ENCODE measurements at places on chromosomes 4 and X.

DNA sequence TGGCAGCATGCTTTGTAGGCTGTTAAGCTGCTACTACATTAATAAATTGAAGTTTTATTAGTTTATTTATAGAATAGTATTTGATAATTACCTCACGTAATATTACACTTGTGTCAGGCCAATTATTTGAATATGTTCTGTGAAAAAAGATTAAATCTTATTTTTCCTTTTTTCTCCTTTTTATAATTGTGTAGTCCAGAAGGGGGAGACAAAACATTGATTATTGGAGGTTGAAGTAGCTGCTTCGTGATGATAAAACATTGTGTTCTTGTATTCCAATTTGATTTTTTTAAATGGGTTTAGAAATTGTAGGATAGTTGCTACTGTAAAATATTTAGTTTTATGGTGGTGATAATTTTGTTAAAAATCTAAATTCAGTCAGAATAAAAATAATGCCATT, 85.7 kb downstream of the DIAPH2 start:
- no peak for DNase-seq

DNA sequence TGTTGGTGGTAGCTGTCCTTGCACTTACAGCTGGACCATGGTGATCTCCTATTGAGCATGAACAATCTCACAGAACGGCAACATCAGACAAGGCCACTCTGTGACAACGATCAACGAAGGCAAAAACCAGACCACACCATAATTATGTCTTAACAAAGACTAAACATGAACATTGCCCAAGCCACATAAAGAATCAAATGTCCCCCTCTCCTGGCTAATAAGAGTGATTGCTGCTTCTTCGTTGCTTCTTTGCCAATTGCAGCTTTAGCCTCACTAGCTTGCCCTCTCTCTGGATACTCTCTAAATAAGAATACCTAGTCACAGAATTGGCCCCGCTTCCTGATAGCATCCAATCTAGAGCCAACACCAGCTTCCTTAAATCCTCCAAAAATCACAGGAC, 41.5 kb upstream of the PGRMC1 start:
- DNase-seq, result no peak

DNA sequence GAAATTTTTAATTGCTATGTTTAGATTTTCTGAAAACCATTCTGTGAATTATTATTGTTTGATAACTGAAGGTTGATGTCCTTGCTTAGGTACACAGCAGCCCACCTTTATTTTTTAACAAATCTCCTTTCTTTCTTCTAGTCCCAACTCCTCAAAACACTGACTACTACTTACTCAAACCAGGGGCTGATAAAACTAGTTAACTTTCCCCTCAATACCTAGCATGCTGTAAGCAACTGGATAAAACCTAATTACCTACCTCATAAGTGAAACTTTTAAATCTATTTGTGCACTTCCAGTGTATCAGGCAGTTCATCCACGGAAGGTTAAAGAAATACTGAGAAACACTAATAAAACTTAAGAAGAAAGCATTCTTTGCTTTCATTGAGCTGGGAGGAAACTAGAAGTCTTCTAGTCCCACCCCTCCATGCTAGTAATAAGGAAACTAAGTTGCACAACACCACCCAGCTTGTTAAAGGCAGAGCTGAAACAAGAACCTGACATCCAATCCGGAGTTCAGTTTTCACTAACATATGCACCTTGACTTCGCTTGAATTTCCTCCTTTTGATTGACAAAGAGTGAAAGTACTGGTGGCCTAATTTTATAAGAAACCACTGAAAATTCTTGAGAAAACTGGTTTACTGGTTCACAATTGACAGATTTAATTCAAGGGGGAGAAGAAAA, 180.2 kb upstream of the TET2 start:
- peak; percentile 55 for DNase-seq

DNA sequence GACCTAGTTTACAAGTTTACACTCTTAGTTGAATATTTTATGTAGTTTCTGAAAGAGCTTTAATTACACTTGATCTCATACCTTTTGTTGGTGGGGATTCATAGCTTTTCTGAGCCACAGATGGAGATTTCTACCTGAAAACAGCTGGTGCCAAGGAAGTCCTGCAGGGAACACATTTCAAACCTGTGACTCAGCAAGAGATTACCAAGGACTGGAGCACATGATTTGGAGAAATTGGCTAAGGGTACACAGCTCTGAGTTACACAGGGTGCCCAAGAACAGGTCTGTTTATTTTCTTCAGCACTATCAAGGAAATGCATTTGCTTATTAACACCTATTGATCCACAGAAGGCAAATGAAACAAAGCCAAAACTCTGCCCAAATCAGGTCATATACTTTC, 691.5 kb downstream of the KCTD8 start:
- no peak for DNase-seq

- no peak for DNase-seq
Measured at GRCh38 chr4:112173593-112174558, 28.6 kb downstream of the FAM241A start.

DNA sequence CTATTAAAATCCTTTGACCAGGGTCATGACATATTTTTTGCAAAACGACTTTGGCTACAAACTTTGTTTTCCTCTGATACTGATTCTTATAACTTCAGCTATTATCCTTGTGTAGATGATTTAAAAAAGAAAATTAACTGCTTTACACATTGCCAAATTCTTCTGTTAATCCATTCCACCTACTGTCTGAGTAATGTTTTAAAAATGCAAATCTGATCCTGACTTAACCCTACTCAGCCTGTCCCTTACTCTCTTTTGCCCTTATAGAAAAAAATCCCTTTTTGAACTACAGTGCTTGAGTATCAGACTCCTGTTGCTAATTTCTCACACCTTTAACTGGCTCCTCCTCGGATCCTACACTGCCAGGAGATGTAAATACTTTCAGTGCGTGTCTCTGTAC, 723.1 kb downstream of the ADGRL3 start:
- DNase-seq, result no peak

DNA sequence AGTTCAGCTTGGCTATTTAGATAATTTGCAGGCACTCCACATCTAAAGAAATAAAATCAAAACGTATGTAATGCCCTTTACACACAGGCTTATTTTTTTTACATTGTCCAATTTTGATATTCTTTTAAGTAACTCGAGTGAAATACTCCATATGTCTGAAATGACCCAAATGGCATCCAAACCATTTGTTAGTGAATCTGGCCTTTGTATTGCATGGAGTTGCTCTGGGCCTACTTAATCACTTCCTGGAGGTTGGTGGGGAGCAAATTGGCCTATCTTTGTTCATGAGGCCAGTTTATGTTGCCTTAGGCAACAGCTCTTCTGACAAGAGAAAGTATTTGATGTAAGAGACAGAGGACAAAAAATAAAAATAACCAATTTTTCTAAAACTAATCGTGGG, 47.6 kb upstream of the TMEM131L start:
- DNase-seq, result no peak

DNA sequence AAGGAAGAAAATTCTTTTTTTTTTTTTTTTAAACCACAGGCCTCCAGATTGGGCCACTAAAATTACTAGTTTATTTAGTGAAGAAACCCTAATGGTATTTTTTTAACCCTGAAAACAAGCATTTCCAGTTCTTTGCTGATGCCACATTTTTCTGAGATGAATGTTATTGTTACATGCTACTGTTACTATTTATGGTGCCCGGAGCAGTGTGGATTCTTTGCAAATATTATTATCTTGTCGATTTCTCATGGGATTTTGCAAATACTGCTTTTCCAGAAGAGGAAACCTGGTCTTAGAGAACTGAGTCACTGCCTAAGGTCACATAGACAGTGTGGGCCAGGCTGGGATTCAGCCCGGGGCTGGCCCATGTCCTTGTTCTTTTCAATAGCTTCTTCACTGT, 8.7 kb upstream of the ALAS2 start:
- no peak for DNase-seq

- no peak for DNase-seq
Measured at GRCh38 chrX:7420717-7421116, 272.8 kb upstream of the PUDP start.

DNA sequence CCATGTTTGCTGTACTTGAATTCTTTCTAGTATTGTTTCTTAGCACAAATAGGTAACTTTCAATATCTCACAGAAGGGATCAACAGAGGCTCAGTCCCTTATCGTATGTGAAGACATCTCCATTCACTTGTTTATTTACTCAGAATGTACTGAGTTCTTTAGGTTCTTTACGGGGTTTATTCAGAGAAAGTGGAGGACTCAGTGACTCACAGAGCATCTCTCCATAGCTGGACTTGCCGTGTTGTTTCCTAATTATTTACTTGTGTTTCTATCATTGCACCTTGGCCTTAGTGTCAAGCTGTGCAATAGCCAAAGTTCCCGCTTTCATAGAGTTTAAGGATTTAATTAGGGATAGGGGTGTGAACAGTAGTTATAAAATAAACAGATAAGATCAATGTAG, 57.1 kb downstream of the RHOH start:
- no peak for DNase-seq

DNA sequence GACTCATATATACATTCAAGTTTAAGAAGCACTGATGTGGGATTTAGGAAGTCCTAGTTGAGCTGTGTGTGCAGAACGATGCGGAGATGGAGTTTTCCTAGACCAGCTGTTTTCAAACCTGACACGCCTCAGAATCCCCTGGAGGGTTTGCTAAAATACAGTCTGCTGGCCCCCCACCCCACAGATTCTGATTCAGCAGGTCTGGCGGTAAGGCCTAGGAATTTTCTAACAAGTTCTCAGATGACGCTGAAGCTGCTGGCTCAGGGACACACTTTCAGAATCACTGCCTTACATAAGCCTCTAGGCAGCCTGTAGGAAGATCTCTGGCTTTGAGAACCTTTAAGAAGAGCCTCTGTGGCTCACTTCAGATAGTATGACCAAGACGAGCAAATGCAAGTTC, 73.1 kb downstream of the PHEX start:
- no peak for DNase-seq

Measured in activated T-cell treated with anti-CD3 and anti-CD28 coated beads, Interleukin-2, amount 50 U/mL, for 72 hours (primary cell).